ENCODE measurements at places on chromosomes 2 and 18. TPM values are rescaled to one million over a fixed set of nuclear protein-coding genes. Genes with fewer than 3 reads are reported as not detected.

CAPN14 gene
- total RNA-seq, result 0.69 TPM

MCM6 gene
- 21.2 TPM for total RNA-seq

HRH4 gene
- total RNA-seq, result 0.23 TPM

WDR43 gene
- total RNA-seq, result 55.4 TPM

FAM161A gene
- total RNA-seq, result 26.5 TPM

DGKD gene
- 62.5 TPM for total RNA-seq

BOK gene
- 35.1 TPM for total RNA-seq

FHOD3 gene
- 50.5 TPM for total RNA-seq

DBI gene
- total RNA-seq, result 127 TPM

TEKT4 gene
- 2.5 TPM for total RNA-seq

ARHGEF4 gene
- total RNA-seq, result 68.5 TPM

NAT8 gene
- not detected for total RNA-seq

INHBB gene
- total RNA-seq, result 11.3 TPM

CRYGD gene
- total RNA-seq, result 3.7 TPM

COL6A3 gene
- total RNA-seq, result 14.1 TPM

FRZB gene
- total RNA-seq, result 5.5 TPM

CD207 gene
- not detected for total RNA-seq

PJVK gene
- 3.9 TPM for total RNA-seq

PROKR1 gene
- total RNA-seq, result 1.8 TPM

DPYSL5 gene
- total RNA-seq, result 181 TPM

SLC5A7 gene
- 14.3 TPM for total RNA-seq

NOL4 gene
- 71.3 TPM for total RNA-seq

TUBA4B gene
- total RNA-seq, result 1.2 TPM

SCN9A gene
- 114 TPM for total RNA-seq

ALK gene
- 21.0 TPM for total RNA-seq

ANKRD62 gene
- total RNA-seq, result 0.23 TPM

SAG gene
- total RNA-seq, result 1.4 TPM

UBE2E3 gene
- total RNA-seq, result 123 TPM

RPIA gene
- 7.8 TPM for total RNA-seq

LYPD6 gene
- 20.5 TPM for total RNA-seq

PCARE gene
- total RNA-seq, result 0.23 TPM

POTEF gene
- 0.23 TPM for total RNA-seq

IL37 gene
- not detected for total RNA-seq

TOGARAM2 gene
- total RNA-seq, result 2.3 TPM

SNORC gene
- total RNA-seq, result 4.6 TPM

DUSP11 gene
- total RNA-seq, result 28.6 TPM

KLF11 gene
- total RNA-seq, result 11.1 TPM

HMSD gene
- total RNA-seq, result 0.69 TPM

CAPN13 gene
- 0.23 TPM for total RNA-seq

DYTN gene
- total RNA-seq, result not detected

POTEI gene
- total RNA-seq, result 1.2 TPM

NEU4 gene
- 0.92 TPM for total RNA-seq

LIPG gene
- total RNA-seq, result 6.9 TPM

ZNF638 gene
- total RNA-seq, result 283 TPM

ANKRD30B gene
- 3.9 TPM for total RNA-seq

GATA6 gene
- total RNA-seq, result 0.23 TPM

IL1RL1 gene
- 0.69 TPM for total RNA-seq

TTC27 gene
- total RNA-seq, result 28.4 TPM

CCL20 gene
- not detected for total RNA-seq

SOWAHC gene
- total RNA-seq, result 27.7 TPM

RAD51AP2 gene
- total RNA-seq, result 1.2 TPM

PAIP2B gene
- 20.3 TPM for total RNA-seq

BMP10 gene
- total RNA-seq, result not detected

DSC3 gene
- total RNA-seq, result 0.23 TPM

MALT1 gene
- 24.2 TPM for total RNA-seq

FBXO48 gene
- 1.4 TPM for total RNA-seq

FBXO41 gene
- total RNA-seq, result 37.6 TPM

COPS8 gene
- 212 TPM for total RNA-seq

CERKL gene
- total RNA-seq, result 6.2 TPM

LAMA3 gene
- total RNA-seq, result 3.7 TPM
